ENCODE measurements at places on chromosomes 11 and 22.

DNA sequence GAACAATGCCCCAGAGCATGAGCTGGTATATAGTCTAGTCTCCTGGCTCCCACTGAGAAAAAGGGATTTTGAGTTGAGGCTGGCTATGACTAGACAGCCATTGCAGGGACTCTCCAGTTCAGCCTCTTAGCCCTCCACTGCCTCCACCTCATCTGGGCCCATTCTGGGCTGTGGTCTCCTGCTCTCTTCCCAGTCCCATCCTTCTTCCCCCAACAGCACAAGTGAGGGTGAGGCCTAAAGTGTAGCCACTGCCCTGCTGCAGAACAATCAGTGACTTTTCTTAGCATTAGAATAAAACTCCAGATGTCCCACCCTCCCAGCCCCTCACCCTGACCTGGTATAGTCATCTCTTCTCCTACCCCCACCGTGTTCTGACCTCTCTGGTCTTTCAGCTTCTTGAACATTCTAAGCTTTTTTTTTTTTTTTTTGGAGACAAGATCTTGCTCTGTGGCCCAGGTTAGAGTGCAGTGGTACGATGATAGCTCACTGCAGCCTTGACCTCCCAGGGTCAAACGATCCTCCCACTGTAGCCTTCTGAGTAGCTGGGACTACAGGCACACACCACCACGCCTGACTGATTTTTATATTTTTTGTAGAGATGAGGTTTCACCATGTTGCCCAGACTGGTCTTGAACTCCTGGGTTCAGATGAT is 4.3 kb downstream of the MED15 start:
- DNase-seq = no peak

DNA sequence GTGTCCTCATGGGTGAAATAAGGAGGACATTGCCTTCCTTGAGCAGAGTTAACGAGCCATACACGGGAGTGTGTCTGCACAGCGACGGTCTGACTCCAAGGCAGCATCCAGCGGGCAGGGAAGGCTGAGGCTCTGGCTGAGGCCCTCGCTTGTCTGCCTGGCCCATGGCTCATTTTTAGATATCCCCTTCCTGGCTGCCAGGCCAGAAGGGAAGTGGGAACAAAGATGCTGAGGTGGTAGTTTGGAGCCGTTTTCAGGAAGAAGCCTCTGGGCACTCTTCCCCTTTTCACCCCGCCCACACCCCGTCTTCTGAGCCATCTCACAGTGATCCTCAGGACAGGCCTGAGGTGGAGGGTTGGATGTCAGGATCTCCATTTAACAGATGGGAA is 3.0 kb upstream of the SLCO2B1 start:
- DNase-seq = no peak

DNA sequence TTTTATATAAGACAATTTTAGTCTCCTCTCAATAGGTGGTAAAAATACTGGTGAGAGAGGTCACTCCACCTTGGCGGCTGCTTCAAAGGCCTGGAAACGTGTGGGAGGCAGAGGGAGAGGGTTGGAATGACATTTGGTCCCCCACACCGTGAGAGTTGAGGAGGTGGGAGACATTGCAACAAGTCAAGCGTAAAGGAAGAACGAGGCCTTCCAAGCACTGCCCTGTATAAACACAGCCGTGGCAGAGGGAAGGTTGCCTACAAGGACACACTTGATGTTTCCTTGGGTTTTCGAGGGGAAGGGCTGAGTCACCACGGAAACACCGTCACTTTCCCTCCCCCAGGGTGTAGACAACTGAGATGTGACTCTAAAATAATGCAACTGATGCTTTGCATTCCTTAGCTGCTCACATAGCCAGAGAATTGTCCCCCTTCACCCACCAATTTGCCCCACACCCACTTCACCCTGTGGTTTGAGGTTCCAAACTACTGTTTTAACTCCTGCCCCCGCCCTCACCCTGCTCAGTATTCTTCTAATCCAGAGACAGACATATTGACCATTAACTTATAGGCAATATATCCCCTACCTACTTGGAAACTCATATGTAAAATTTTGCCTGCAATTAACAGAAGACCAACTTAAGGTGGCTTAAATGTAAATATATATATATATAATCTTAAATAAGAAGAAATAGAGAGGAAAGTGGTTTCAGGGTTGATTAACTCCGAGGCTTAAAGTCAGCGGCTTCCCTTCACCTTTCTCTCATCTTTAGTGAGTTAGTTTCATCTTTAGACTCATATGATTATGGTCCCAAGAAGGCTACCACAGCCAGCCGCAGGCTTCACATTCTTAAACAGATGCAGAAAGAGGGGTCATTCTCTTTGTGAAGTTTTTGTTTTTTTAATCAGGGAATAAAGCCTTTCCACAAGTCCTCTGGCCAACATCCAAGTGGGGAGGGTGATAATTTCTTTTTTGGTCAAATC is 54.1 kb upstream of the BDNF start:
- DNase-seq = peak; percentile 12

DNA sequence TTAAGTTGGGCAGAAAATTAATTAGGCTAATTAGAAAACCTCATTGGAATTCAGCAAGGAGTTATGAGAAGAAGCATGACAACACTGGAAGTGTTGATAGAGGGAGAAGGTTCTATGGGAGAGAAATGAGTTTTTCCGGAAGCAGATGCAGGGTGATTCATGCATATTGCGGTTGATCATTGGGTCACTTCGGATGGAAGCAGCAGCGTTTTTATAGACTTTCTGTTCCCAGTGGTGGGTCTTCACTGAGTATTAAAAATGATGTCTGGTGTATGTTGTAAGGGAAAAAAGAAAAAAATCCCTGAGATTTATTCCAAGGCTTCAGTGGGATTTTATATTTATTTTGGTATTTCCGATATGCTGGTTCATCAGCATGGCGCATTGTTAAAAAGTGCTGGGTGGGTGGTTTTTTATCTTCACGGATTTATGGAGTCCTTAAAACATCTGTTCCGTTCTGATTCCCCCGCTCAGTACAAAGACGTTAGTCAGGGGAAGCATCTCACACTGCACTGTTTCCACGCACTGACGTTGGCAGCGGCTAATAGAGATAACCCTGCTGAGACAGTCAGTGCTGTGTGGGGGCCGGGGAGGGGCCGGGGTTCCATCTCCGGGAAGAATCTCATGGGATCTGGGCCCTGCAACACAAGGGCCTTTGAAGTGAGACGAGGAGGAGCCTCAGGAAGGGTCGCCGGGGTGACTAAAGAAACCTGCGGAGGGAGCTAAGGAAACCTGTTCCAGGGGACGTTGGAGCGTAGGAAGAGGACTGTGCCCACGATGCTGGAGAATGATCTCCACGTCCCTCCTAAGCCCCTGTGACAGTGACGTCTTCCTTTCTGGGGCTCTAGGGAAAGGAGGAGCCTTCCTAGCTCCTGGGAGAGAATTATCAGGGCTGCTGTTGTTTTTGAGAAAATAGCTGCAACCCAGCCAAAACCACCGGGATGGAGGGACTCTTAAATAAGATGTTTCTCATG is 390.0 kb downstream of the NTM start:
- peak; percentile 74 for DNase-seq

DNA sequence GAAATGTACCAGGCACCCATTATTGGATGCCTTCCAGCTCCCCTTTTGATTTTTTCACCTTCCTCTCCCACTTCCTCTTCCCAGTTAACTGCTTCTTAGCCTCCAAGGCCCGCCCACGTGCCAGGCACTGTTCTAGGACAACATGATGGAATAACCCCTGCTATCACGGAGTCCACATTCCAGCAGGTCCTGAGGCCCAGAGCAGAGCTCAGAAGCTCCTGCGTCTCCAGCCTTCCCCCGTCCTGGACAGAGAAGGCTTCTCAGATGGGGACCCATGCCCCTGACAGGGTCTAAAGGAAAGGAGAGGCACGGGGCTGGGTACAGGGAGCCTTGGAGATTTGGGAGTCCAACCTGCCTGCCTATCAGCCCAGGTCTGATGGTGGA is 29.1 kb downstream of the TRIM29 start:
- no peak for DNase-seq

- no peak for DNase-seq
Measured at GRCh38 chr11:114218508-114218907, 77.7 kb upstream of the NNMT start.

DNA sequence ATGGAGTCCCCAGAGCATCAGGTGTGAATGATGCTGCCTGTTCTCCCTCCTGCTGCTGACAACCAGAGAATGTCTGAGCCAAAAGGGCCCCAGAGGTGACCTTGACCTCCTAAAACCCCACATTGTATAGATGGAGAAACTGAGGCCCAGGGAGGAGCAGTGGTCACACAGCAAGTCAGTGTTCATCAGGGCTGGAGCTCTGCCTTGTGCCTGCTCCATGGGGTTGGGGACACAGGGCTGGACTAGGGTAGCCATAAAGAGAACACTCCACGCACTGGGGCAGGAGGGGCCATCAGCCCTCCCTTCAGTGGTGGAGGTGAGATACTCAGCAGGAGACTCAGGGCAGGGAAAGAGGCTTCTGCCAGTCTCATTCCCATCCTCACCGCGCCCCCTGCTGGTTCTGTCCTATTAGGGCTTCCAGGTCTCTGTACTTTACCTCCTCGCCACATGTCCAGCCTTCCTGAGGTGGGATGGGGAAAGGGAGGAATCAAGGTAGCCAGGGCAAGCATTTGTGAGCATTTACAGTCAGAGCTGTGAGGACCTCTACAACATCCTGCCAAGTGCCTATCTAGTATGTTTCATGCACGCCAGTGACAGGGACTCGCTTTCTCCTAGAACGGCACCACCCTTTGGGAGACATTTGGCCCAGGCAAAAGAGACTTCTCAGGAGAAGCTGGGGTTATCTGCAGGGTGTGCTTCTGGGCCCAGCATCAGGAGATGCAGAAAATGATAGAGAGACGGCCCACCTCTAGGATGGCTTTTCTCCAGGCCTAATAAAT is 43.2 kb downstream of the NEU3 start:
- DNase-seq = no peak

- DNase-seq = no peak
Measured at GRCh38 chr11:117949062-117949461, 19.9 kb upstream of the TMPRSS13 start.

DNA sequence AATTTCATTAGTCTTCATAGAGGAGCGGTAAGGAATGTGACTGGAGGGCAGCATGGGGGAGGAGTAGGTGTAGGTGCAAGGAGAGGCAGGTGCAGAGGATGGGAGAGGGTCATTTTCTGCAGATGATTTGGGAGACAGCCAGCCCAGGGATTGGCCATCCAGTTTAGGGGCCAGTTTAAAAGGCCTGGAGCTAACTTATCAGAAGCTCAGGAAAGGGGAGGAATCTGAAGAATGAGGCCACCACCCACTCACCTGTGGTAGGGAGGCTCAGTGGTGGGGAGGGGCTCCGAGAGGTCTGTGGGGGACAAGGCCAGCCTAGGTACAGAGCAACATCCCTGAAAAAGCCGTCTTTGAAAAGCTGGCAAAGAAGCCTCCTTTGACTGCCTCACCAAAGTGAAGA is 110.8 kb upstream of the TMEM45B start:
- DNase-seq = no peak

DNA sequence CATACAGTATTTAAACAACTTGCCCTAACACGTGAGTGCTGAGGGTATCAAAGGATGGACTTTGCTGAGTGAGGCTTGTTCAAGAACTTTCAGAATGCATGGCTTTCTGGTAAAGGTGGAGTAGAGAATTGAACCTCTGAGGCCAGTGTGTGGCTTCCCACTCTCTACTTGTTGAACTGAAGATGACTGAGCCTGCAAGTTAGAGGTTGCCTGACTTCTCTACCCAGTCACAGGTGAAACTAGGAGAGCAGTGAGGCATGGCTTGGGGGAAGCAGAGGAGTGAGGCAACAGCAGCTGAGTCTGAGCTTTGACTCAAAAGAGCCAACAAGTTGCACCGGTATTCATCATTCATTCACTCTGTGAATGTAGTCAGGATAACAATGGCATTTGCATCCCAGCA is 256.4 kb upstream of the SESN3 start:
- no peak for DNase-seq

DNA sequence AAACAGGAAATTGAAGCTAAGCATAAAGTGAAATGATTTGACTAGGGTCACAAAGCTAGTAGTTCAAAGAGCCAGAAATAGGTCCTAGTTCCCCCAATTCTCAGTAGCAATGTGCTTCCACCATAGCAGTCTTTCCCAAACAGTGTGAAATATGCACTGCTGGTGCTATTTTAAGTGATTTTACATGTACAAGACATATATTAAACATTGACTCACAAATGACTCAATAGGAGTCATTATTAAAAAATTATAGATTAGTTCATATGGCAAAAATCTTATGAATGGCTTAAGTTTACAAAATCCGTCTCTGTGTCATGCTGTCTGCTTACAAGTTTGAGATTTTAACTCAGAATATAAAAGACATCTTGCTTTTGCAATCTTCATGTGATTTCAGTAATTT is 21.4 kb downstream of the KIF18A start:
- peak; percentile 72 for DNase-seq

DNA sequence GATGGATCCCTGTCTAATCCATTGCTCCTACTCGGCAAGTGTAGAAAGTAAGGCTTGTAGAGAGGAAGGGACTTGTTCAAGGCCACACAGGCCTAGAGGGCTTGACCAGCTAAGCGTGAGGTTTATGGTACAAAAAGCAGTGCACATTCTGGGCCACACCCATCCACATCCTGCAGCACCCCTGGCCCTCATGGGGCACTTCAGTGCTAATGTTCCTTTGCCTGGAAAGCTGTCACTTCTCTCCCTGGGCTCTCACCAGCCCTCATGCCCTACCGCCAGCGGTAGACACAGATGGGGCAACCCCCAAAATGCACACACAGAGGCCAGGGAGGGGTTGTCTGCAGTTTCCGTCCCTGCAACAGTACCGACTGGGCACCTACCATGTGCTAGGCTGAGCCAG is 7.1 kb upstream of the MGAT3 start:
- DNase-seq = no peak

GRCh38 chr11:30815619-30816018 is 229.5 kb upstream of the MPPED2 start:
- DNase-seq = no peak
